ENCODE measurements at places on chromosomes 11 and 22. TPM values are rescaled to one million over a fixed set of nuclear protein-coding genes. Genes with fewer than 3 reads are reported as not detected.

DNA sequence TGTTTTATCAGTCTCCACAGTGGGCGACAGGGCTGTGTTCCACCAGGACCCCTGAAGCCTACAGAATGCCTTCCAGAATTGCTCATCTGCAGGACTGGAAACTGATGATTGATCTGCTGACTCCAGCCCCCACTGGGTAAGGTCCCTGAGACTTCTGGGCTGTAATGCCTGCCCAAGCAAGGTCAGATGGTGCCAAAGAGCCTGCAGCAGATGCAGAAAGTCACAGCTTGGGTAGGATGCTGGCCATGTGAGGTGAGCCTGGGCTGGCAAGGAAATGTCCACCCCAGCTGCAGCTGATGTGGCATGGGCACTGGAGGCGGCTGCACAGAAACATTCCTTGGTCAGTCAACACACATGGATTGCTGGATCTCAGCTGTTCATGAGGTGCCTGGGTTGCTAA is 30.9 kb downstream of the LRRC32 start:
- DNase-seq, result peak; percentile 21

- DNase-seq, result no peak
These were observed 77.5 kb downstream of the DENND5A start for GRCh38 chr11:9187616-9188015.

DNA sequence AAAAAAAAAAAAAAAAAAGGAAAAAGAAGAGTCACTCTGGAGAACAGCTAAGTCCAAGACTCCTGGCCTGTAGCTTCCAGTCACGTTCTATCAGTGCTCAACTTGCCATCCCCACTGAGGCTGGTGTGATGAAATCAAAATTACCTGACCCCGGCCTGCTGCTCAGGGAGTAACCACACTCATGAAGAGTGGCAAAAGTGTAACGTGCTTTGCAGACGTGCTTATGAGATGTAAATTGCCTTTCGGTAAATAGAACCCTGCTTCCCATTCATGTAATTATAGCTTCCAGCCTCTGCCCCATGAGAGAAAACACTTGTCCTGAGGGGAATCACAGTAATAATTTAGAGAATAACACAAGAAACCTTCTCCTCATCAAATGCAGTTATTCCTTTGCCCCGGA is 28.2 kb upstream of the CHKA start:
- no peak for DNase-seq

DNA sequence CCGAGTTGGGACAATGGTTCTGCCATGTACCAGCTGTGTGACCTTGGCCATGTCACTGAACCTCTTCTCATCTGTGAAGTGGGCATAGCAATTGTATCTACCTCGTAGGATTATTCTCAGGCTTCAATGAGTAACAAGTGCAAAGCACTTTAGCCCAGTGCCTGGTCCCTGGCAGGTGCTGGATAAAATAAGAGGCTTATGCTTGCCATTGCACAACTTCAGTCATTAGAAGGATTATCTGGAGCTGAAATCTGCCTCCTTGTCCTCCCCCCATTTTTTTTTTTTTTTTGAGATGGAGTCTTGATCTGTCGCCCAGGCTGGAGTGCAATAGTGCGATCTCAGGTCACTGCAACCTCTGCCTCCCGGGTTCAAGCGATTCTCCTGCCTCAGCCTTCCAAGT is 7.2 kb downstream of the SMTNL1 start:
- no peak for DNase-seq

DNA sequence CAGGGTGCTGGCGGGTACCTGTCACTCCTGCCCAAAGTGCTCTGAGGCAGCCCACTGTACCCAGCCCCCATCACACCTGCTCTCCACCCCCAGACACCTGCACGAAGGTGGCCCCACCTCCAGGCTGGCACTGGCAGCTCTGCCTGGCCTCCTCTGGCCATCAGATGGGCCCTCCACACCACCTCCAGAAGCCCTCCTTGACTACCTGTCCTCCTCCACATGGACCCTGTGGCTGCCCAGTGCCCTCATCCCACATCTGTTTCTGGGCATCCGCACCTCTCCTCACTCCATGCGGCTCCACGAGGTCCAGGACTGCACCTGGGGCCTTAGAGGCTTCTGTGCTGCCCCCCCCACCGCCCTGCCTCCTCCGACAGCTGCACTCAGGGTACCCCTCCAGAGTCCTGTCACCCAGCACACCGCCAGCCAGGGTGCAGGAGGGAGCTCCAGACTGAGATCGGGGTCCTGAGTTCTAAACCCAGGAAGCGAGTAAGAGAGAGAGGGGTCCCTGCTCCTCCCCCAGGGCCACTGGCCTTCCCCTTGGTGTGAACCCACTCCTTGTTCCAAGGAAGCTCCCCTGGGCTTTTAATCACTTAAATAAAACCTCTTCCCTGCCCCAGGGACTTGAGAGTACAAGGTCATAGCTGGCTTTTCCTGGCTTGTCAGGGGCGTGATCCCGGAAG is 1.7 kb downstream of the CTSD start:
- DNase-seq, result no peak

- no peak for DNase-seq
These were observed 13.5 kb downstream of the CCDC90B start for GRCh38 chr11:83272627-83273026.

Gene OR51I1
- not detected for total RNA-seq

Gene PTGDR2
- not detected for total RNA-seq

Gene PLAAT4
- total RNA-seq, result 36.7 TPM

Gene BAIAP2L2
- 0.27 TPM for total RNA-seq

Gene APOA4
- not detected for total RNA-seq

Gene FXYD6
- 286 TPM for total RNA-seq

All from sigmoid colon (tissue), 7 donors.